Right lobe of liver (tissue), 6 donors: ENCODE measurements at places on chromosomes 4 and X. TPM values are rescaled to one million over a fixed set of nuclear protein-coding genes. Genes with fewer than 3 reads are reported as not detected.
A peak's percentile ranks its signal among the peaks of the same experiment; 100 is the strongest.

DNA sequence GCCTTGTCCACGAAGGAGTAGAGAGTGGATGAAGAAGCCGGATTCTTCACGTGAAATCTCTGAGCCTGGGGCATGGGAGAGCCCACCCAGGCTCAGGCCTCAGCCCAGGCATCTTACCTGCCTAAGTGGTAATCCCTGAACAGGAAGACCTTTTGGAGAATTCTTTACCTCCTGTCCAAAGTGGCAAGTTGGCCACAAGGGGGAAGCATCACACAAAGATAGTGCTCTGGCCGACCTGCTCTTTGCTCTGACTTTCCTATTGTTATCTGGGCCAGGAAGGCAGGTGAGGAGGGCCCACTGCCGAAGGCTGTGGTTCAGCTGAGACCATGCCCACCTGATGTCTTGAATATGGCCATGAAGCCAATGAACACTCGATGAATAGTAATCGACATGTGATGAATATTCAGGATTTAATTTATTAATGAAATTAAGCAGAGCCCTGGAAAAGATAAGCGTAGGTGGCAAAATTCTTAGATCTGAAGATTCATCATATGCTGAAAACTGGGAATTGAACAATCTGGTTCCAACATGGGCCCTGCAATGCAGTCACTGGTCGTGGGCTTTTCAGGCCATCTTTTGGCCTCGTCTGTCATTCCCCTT lies 93.8 kb downstream of the PDGFRA start:
- no peaks in the 10 kb centered on the region for H3K27me3 ChIP-seq
- H3K27ac ChIP-seq: no peak overlapping the region
- DNase-seq: no peak

DNA sequence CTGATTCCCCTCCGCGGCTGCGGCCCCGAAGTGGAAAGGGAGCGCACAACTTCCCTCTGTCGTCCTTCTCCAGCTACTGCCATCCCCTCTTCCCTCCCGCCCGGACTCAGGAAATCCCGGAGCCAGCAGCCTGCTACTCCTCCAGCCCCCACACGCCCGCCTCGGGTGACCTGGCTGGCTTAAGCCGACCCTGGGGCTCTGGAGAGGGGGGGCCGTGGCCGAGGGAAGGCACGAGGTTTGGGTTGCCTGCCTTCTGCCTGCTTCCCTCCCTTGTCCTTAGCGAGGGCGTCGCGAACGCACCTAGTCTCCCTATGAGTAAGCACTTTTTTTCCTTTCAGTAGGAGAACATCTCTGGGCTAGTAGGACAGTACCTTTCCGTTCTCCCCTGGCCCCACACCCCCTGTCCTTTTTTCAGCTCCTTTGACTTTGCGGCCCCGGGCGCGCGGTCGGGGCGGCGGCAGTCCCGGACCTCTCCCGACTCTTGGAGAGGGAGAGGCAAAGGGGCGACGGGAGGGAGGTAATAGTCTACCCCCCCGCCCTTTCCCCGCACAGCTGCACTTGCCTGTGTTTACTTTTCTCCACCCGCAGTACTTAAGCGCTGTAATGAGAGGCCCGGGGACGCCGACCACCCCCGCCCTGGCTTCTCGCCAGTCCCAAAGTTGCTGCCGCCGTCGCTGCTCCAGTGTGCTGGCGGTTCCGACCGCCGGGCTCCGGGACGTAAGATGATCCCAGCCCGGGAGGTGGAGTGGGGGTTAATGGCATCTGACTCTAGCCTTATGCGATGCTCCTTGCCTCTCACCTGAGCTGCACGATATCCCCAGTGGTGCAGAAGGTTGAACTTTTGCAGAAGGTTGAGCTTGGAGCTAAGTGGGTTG lies 868 bp downstream of the PLS3 start:
- no peaks in the 10 kb centered on the region for H3K36me3 ChIP-seq
- peaks cover 6% of the 10 kb centered on the region for H3K27me3 ChIP-seq
- no peaks in the 10 kb centered on the region for H3K4me1 ChIP-seq
- H3K4me3 ChIP-seq: peak overlapping the region; percentile 66
- peak; percentile 51 for DNase-seq
- peak overlapping the region; percentile 85 for H3K27ac ChIP-seq

DNA sequence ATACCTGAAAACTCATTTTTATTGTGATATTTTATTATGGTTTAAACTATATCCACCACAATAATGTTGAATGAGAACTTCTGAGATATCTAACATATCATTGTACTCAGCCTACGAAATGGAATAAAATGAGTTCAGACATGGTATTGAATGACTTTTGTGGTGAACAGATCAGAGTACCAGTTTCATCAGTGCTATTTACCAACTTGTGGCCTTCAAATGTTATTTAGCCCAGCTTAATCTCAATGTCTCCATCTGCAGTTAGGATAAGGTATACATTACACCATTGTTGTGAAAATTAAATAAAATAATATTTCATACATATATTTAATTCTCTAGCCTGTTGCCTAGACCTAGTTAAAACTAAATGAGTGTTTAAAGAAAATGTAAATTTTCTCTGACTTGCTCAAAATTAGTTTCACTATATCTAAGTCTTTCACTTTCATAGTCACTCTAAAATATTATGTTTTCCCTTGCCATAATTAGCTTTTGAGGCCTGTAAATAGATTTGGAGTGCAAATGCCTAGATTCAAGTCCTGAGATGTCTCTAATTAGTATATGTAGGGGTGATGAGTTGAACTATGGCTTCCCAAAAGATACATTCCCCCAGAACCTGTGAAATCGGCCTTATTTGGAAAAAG lies 594.2 kb downstream of the STPG2 start:
- no peak overlapping the region for H3K4me3 ChIP-seq
- DNase-seq: no peak
- H3K4me1 ChIP-seq: no peaks in the 10 kb centered on the region
- H3K27ac ChIP-seq: no peak overlapping the region

Gene NKX3-2
- not detected for total RNA-seq
